ENCODE measurements at places on chromosomes 5 and 9.

DNA sequence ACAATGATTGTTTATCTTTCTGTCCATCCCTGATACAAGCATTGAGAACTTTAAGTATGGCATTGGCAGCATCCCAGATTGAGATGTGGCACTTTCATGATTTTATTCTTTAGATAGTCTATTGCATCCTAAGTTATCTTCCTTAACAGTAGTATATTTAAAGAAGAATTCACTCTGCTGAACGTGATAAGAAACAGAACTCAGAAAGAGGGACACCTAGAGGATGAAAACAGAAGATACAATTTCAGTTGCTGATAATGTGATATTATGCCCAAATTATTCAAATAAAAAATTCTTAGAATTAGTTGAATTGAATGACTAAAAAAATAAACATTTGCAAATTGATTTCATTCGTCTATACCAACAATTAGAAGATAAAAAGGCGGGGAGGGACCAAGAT is 218.1 kb upstream of the DMRTA1 start:
- DNase-seq = no peak

DNA sequence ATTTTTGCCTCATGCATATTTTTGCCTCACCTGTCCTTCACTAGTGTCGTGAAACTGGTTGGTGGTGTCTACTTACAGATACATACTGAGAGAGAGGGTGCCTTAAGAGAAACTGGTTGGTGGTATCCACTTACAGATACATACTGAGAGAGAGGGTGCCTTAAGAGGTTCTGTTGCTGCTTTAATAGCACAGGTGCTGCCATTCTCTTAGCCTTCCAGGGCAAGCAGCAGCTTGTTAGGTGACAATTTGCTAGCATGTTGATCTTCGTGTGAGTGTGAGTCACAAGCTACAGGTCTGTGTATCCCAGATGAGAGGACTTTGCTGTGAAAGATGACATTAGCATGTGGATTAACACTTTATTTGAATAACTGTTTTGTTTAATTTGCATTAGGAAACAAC is 1.4 kb downstream of the PTTG1 start:
- DNase-seq = no peak

DNA sequence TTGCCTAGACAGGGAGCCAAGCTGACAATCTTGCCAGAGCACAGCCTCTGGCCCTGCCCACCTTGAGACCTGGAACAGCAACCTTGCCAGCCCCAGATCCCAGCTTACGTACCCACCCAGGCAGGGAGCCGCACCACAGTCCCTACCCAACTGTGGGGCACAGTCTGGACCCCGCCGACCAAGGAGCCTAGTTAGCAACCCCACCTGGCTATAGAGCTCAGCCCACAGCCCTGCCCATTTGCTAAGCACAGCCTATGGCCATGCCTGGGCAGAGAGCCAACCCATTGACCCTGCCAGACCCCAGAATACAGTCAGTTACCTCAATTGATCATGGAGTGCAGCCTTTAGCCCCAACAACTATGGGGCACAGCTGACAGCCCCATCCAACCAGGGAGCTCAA is 97.9 kb upstream of the SH3GL2 start:
- DNase-seq = no peak

DNA sequence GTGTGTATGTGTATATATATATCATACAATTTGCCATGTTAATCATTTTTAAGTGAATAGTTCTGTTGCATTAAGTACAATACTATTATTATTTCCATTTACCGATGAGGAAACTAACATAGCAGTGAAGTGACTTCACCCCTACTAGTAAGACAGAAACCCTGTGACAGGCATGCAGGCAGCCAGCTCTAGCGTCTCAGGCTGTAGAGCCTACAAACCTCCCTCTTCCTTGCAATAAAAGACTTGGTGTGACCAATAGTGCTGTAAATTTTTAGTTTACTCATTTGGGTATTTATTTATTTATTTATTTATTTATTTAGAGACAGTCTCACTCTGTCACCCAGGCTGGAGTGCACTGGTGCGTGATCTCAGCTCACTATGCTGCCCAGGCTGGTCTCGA is 24.7 kb downstream of the FNBP1 start:
- DNase-seq = no peak

DNA sequence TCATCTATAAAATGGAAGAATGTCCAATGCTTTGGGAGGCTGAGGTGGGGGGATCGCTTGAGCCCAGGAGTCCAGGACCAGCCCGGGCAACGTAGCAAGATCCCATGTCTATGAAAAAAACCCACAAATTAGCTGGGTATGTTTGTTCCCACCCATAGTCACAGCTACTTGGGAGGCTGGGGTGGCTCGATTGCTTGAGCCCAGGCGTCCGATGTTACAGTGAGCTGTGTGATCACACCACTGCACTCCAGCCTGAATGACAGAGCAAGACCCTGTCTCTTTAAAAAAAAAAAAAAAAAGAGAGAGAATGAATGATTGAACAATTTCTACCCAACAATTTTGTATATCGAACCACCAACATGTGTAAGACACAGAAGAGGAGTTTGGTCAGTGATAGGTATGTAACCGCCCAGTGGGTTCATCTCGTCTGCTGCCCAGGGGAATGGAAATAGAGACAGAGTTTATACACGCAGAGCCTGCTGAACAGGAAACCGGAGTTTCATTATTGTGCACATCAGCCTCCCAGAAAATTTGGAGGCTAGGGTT is 26.2 kb upstream of the ERGIC1 start:
- no peak for DNase-seq

DNA sequence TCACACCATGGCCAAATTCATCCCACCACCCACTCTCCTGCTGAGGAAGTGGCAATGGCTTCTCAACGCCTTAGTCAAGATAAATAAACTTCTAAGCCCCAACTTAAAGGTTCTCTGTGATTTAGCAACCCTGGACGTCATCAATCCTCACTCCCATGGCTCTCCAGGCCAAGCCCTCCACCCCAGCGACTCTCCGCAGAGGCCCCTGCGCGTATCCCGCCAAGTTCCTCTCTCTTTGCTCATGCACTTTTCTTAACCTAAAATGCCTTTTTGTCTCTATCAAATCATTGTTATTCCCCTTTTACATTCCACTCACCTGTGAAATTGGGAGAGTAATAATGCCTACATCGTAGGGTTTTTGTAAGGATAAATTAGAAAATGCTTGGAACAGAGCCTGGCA is 88.6 kb downstream of the NRG2 start:
- no peak for DNase-seq

DNA sequence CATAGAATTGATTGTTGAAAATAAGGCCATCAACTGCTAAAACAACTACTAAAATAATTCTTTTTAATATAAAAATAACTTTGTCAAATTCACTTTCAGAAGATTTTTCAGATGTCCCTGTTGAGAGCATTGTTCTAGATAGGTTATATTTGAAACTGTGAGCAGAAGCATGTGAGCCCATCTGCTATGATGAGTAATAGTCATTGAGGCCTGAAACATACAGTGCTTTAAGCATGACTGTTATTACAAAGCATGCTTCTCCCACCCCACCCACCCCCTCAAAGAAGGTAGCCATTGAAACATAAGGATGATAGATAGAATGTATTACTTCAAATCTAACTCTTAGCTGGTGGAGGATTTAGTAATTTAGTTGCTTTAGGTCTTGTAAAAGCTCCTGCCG is 86.0 kb downstream of the UHRF2 start:
- DNase-seq = no peak

DNA sequence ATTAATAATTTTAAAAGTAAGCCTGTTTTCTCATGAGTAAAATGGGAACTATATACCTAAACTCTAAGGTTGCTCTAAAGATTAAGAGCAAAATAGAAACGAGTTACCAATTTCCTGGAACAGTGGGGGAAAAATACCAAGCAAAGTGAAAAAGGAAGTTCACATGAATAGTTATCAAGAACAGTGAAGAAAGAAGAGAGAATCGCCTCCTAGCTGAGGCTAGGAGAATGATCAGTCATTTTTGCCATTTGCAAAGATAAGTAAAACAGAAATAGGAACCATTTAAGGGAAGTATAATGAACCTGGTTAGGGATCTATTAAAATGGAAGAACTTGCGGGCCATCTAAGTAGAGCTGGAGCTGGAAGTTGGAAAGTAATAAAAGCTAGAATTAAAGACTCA is 50.7 kb downstream of the P4HA2 start:
- DNase-seq = peak; percentile 59

GRCh38 chr5:7420510-7421280 is 24.8 kb downstream of the ADCY2 start:
- DNase-seq = no peak

- DNase-seq = no peak
Measured at GRCh38 chr5:146199176-146199815, 4.1 kb upstream of the RBM27 start.

DNA sequence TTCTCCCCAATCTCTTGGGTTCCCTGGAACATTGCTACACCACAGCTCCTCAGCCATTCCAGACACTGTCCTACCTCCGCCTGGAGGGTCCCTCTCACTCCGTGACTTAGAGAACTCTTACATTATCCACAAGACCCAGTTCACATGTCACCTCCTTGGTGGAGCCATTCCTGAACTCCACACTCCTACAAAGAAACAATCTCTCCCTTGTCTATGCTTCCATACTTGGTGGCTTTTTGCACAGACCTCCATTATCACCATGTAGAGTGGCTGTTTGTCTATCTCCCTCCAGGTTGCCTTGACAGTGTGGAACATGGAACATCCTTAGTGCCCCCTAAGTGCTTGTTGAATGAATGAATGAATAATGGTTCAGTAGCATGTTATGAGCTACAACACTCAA is 105.9 kb downstream of the PAX5 start:
- no peak for DNase-seq

- DNase-seq = no peak
Measured at GRCh38 chr9:21902136-21902535, 92.1 kb downstream of the CDKN2A start.

DNA sequence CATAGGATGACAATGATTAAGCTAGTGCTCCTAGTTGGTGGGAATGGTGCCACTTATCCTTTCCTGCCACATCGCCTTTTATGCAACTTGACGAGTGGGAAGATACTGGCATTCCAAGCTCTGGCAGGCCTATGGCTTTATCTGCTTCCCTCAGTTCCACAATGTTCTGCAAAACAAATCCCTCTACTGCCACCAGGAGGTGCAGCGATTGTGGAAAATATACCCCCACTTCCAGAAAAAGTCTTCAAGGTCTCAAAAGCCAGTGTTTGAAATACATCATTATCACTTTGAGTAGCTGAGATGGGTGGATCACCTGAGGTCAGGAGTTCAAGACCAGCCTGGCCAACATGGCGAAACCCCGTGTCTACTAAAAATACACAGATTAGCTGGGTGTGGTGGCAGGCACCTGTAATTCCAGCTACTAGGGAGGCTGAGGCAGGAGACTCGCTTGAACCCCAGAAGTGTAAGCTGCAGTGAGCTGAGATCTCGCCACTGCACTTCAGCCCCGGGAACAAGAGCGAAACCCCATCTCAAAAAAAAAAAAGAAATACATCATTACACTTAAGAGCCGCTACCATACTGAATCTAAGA is 3.4 kb downstream of the CLINT1 start:
- DNase-seq = no peak

GRCh38 chr9:124339603-124340146 is 75.6 kb downstream of the PSMB7 start:
- DNase-seq = no peak

GRCh38 chr5:12270914-12271313 is 366.7 kb upstream of the CTNND2 start:
- DNase-seq = no peak

DNA sequence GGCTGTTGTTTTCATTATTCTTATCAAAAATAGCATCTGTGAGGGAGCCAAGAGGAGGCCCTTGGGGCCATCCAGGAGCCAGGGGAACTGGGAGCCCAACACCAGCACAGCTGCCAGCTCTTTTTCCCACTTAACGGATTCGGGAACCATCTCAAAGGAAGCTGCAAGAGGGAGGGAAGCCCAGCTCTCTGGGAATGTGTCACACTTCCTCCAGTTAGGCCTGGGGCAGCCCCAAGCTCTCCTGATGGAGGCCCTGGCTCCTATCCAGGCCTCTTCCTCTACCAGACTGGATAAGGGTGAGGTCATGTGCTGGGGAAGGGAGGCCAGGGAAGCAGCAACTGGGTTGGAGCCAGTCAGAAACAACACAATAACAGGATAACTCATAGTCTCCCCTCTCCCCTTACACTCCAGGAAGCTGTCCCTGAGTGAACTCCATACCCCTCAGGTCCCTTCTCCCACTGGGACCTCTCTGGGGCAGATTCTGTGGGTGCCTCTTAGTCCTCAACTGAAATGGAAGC is 12.7 kb downstream of the CSF2 start:
- no peak for DNase-seq

- DNase-seq = peak; percentile 88
Measured at GRCh38 chr9:91681461-91682305, 258.1 kb upstream of the NFIL3 start.

DNA sequence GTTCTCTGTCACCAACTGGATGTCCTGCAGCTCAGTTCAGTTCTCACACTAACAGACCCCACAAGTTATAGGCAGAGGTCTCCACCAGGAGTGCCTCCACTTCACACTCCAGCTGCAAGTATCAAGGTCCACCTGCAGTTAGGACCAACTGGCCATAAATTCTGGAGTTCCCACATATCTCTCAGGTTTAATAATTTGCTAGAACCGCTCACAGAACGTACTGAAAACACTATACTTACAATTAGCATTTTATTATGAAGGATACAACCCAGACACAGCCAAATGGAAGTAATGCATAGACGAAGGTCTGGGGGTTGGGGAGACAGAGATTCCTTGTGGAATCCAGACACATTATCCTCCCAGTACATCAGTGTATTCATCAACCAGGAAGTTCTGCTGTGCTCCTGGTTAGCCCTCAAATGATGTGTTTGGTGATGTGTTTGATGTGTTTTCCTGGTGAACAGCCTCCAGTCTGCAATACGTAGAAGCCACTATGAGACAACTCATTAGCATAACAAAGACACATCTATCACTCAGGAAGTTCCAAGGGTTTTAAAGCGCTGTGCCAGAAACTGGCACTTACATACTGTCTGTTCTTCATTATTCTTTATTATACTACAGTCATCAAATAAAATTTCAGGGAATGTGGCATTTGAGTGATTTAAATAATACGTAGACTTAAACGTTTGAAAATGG is 25.4 kb downstream of the OGN start:
- no peak for DNase-seq

GRCh38 chr5:95761771-95762651 is 30.9 kb downstream of the RHOBTB3 start:
- DNase-seq = no peak

GRCh38 chr9:14312719-14313377 is 1.1 kb downstream of the NFIB start:
- DNase-seq = no peak

All from GM13976 (cell line).